ENCODE measurements at places on chromosomes 16 and 17.

- no peak for DNase-seq
Observed at GRCh38 chr17:57436565-57436964, 180.2 kb downstream of the MSI2 start.

DNA sequence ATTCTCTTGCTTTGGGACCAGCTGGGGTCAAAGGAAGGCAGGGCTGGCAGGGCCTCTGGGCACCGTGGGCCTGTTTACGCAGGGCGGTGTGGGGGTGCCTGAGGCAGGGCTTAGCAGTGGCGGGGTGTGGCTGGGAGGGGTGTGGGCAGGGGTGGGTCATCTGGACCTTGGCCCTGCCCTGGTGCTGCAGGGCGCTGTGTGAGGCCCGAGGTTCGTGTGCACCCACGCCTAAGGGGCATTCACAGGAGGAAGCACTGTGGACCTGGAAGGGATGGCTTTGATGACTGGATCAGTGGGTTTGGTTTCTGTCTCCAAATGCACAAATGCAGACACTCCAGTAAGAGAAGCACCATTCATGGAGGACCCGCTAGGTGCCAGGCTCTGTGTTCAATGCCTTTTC lies 37.3 kb downstream of the BCO1 start:
- no peak for DNase-seq

DNA sequence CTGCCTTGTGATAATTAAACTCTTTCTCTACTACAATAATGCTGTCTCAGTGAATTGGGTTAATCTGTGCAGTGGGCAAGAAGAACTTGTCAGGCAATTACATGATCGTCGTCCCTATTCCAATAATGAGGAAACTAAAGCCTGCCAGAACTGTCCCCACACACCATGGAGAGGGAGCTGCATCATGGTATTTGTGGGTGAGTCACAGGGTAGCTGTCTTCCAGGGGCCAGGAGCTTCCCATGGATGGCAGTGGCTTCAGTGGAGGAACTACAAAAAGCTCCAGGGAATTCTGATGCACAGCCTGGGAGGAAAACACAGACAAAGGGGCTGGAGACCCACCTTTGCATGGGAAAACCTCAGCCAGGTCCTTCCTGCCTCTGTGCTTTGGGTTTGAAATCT lies 83.3 kb upstream of the C16orf82 start:
- DNase-seq = no peak

- no peak for DNase-seq
Observed at GRCh38 chr17:16328997-16329396, 24.3 kb downstream of the CENPV start.

DNA sequence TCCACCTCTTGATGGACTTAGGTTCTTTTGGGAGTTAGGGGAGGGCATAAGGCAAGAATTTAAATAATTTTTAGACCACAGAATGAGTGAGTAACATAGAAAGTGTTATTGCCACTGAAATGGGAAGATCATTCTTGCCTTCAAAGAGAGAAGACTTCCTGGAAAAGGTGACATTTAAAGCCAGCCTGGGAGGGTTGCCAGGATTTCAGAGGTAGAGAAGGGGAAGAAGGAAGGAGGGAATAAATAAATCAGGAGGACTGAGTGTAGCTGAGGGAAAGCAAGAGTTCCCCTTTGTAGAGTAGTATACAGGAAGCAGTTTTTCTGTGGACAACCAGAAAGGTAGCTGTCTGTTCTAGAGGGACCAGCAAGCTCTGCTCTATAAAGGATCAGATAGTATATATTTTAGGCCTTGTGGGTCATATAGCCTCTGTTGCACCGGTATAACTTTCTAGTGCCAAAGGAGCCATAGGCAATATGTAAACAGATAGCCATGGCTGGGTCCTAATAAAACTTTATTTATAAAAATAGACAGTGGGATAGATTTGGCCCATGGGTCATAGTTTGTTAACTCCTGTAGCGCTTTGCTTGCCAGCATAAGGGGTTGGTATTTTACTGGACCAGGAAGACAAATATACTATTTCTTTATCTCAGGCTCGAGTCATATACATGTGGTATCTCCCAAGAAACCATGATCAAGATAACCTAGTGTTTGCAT lies 147.2 kb upstream of the CACNG5 start:
- DNase-seq = no peak

DNA sequence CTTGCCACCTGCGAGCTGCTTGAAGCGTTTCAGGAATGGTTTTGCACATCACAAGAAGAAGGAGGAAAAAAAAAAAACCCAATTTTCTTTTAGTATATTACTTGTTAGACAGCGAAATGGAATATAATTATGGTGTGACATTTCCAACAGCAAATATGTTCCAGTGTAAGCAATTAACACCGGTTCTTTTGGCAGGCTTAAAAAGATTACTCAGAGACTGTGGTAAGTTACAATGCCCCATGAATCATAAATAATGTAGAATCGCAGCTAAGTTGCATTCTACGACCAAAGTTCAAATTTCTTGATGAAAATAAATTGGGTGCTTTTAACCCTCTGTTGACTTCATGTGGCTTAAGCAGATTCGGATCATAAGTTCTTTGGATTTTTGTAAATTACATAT lies 245.2 kb downstream of the XYLT1 start:
- DNase-seq = no peak

DNA sequence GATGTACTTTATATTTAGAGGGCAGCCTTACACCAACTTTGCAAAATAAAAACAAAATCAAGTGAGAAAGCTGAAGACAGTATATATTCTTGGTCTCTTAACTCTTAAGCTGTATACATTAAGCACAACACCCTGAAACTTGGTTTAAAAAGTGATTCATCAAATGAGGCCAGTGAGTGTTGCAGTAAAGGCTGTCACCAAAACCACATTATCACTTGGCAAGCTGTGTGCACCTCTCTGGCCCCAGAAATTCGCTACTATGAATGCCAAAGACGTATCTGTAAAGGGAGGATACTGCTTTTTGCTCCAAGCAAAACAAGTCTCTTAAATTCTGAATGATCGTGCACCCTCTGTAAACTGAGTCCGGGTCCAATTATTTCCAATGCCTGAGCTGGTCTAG lies 163.9 kb downstream of the ZFHX3 start:
- DNase-seq = no peak

DNA sequence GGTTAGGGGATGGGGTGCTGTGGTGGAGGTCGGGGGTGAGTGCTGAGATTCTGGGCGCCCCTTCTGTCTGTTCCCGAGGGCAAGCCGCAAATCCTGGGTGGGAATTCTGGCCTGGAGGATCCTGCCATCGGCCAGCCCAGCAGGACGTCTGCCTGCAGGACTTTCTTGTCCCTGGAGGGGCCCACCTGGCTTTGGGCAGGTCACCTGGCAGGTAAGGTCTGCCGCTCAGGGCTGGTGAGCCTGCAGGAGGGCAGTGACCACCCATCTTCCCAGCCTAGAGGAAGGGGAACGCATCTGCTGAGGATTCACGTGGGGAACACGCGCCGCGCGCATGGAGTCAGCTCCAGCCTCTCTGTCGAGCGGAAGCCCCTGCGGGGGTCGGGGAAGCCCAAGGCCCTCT lies 5.4 kb downstream of the RNF222 start:
- no peak for DNase-seq

GRCh38 chr16:11391576-11391975 lies 46.3 kb downstream of the RMI2 start:
- DNase-seq = peak; percentile 45

DNA sequence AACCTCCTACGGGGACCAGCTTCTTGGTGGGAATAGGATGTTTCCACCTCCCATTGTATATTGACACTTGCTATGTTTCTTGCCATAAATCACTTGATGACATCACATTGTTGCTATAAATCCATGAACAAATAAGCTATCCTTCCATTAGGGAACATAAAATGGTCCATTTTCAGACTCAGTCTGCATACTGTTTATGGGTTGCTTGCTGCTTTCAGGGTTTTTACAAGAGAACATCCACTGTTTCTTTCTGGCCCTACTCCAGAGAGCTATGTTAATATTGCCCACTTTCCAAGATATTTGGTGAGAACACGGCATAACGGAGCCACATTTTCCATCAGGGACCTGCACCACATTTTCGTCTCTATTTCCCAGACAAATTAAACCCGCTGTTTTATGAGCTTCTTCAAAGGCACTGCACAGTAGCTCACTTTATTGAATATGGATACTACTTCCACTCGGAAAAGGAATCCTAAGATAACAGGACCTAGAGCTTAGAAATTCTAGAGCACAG lies 800.2 kb downstream of the KCNJ2 start:
- DNase-seq = no peak

DNA sequence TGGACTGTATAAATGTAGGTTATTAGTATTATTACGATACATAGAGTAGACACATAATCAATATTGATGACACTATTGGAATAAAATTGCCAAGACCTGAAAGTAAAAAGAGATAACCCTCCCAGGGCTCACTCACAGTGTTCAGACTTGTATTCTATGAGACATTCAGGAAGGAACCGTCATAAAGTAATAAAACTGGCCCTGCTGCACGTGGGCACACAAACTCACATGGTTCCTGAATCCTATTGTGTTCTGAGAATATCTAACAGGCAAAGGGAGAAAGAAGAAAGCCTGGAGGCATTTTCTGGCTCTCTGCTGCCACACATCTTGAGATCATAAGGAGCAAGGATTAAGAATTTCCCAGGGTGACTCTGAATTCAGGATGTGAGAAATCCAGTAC lies 575.9 kb downstream of the HS3ST4 start:
- DNase-seq = no peak

- no peak for DNase-seq
Observed at GRCh38 chr17:67436233-67436632, 59.2 kb downstream of the PITPNC1 start.

DNA sequence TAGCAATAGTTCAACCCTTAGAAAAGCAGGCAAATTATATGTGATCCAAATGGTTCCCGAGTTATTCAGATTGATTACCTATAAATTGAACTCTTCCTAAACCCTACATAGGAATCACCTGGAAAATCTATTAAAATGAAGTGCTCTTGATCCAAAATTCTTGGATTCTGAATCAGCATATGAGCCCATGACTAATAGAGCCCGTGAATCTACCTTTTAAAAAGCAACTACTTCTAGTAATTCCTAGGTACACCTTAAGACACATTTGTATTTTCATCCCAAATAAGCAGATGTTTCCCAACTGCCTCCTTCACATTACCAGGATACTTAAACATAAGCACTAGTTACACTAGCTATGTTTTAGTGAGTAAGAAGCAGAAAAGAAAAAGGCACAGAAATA lies 1171.0 kb upstream of the GOT2 start:
- no peak for DNase-seq

- no peak for DNase-seq
Observed at GRCh38 chr17:43416998-43417890, 18.5 kb downstream of the ARL4D start.

DNA sequence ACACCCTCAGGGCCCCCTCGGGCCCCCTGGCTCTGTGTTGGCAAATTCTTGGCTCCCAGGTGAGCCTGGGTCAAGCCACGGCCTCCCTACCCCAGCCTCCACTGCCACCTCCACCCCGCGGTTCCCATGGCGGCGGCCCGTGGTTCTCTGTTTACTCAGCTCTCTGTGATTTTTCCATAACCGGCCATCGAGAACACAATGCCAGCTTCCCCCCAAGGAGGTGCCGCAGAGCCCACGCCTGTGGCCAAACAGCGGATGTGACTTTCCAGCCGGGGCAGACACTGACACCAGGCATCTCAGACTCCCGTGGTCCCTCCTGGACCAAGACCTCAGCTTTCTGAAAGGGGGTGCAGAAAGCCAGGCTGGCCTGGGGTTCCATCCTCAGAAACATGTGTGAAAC lies 21.6 kb upstream of the ATP2A3 start:
- DNase-seq = no peak

DNA sequence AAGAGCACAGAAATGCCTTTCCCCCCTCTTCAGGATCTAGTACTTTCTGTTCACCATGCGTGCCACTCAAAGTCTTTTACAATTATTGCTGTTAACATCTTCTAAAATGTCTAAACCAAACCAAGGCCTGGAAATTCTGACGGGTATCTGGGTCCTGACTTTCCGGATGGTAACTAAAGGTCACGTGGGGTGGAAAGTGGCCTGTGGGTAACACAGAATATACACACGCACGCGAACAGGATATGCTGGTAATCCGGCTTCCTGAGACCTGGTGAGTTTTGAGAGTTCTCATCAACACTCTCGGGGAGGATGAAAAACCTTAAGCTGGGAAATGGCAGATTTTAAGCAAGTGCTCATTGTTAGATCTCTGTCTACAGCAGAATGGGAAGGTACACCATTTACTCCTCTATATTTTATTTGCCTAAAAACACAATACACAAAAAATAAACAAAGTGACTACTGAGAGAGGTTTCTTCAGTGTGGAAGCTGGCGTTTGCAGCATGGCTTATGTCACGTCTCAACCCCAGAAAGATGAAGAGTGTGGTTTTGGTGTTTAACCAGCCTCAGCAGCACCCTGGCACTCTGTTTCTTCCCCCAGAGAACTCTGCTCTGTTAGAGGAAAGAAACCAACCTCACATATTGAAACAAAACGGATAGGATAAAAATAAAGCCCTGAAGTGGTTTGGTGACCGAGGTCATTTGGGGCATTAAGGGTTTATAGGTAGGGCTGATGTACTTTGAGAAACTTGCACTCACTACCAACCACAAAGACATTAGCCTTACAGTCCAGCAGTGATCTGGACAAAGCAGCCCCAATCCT lies 37.3 kb downstream of the SMG6 start:
- DNase-seq = no peak

- DNase-seq = no peak
Observed at GRCh38 chr16:9113707-9114106, 22.3 kb downstream of the HAPSTR1 start.

DNA sequence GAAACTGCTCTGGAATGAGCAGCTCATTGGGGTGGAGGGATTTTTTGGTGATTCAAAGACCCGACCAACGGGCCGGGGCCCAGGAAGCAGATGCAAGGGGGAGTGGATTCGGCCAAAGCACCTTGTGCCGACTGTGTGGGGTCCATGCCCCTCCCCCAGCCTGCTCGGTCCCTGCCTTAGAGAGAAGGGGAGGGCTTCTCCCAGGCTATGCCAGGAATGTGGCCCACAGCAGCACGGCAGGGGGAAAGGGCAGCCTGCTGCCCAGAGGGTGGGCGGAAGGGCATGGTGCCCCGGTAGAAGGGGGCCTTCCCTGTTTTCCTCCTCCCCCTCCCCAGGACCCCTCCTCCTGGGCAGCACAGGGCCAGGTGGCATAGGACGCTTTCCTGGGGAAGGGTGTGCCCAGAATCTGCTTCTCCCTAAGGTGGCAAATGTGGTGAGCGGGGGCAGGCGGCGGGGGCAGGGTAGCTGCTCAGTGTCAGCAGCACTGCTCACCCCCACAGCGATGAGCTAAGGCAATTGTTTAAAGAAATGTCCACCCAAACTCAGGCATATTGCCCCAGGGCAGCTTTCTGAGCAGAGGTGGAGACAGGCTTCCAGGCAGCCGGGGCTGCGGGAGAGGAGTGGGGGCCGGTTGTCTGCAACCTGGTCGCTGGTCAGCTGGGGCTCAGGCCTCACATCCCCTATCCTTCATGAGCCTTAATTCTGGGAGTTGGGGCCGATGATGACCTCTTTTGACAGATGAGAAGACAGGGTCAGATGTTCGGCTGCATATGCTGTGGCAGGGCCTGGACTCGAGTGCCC lies 33.9 kb upstream of the MLKL start:
- peak; percentile 69 for DNase-seq

DNA sequence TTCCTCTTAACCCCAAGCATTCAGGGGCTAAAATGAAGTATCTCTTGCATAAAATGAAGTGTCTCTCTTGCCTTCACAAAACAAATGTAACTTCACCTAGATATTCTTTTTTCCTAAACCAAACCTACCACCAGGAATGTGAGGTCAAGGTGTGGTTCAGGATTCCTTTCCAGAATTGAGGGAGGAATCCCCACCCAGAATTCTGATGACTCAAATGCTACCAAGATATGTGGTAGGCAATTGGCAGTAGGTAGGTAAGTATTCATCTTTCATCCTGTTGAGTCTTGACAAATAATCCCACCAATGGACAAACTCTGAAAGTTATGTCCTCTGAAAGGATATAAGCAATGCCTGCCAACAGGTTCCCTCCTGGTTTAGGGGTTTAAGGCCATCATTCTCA lies 26.2 kb downstream of the TRIM16 start:
- DNase-seq = no peak

Data from WTC11 (cell line).